H7 (cell line): ENCODE measurements at places on chromosomes 11 and 22. TPM values are rescaled to one million over a fixed set of nuclear protein-coding genes. Genes with fewer than 3 reads are reported as not detected.

The ZFTA gene
- total RNA-seq = 27.2 and 34.3 TPM in 2 replicates

The OR6T1 gene
- not detected in 2 replicates for total RNA-seq

The OR2AG2 gene
- 0.07 TPM in 2 replicates for total RNA-seq

The AGBL2 gene
- total RNA-seq = 1.0 and 5.2 TPM in 2 replicates

The C11orf91 gene
- not detected in 2 replicates for total RNA-seq

The SLC6A5 gene
- 0.30 TPM in 1 of 2 replicates, not detected in the other for total RNA-seq

- DNase-seq = no peak
Measured at GRCh38 chr22:49709464-49709863, 118.2 kb downstream of the BRD1 start.

- DNase-seq = no peak
Measured at GRCh38 chr11:11981840-11982239, 26.6 kb downstream of the DKK3 start.

- peak; percentile 92 for DNase-seq
Measured at GRCh38 chr22:36546092-36546804, 17.3 kb upstream of the EIF3D start.

DNA sequence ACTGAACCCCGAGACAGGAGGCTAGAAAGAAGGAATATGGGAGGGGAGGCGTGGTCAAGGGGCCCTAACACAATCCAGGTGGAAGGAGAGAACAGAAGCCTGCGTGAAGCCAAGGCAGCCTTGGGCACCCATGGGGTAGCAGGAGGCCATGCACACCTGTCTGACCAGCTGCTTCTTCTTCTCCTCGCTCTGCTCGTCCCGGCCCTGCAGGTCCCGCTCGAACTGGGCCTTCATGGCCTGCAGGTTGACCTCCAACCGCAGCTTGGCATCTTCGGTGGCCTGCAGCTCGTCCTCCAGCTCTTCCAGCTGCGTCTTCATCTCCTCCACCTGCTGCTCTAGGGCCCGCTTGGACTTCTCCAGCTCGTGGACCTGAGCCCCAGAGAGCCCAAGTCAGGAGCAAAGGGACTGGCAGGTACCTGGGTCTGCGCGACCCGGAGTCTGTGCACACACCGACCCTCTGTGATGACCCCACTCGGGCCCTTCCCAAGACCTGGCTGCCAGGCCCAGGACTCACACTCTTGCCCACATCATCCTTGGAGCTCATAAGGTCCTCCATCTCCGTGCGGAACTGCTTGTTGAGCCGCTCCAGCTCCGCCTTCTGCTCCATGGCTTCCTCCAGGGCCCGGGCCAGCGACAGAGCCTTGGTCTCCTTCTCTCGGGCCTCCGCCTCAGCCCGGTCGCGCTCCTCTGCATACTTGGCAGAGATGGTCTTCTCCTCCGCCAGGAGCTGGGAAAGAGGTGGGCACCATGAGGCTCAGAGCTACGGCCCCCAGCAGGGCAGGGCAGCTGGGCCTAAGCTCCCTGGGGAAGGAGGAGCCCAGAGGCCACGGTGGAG lies 35.9 kb downstream of the APOL1 start:
- DNase-seq = peak; percentile 47

- no peak for DNase-seq
Measured at GRCh38 chr11:29634744-29635143, 382.1 kb downstream of the KCNA4 start.

- no peak for DNase-seq
Measured at GRCh38 chr11:85813721-85814120, 2.8 kb upstream of the SYTL2 start.

GRCh38 chr22:43550024-43550620 lies 138.3 kb downstream of the MPPED1 start:
- no peak for DNase-seq

DNA sequence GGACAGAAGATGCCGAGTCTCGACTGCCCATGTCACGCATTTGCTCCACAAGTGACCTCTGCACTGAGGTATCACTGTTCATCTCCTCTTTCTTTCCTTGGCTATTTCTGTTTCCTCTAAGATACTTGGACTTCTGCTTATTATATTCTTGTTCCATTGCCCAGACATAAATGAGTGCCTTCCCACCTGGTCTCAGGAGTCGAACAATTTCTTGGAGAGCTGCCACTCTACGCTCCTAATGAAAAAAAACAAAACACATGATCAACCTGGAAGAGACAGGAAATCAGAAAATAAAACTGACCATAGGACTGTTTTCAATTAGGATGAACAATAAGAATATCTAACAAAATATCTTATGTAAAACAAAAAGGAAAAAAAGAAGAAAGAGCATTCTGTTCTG lies 47.4 kb upstream of the CWF19L2 start:
- no peak for DNase-seq

- DNase-seq = no peak
Measured at GRCh38 chr11:84865257-84865656, 761.9 kb downstream of the DLG2 start.

- DNase-seq = no peak
Measured at GRCh38 chr11:35326266-35326879, 93.0 kb downstream of the SLC1A2 start.

GRCh38 chr11:67611165-67611564 lies 4.4 kb downstream of the NDUFV1 start:
- no peak for DNase-seq
